ENCODE measurements at places on chromosomes 11 and 22.

GRCh38 chr22:27462190-27462589 lies 339.4 kb downstream of the MN1 start:
- DNase-seq, result no peak

DNA sequence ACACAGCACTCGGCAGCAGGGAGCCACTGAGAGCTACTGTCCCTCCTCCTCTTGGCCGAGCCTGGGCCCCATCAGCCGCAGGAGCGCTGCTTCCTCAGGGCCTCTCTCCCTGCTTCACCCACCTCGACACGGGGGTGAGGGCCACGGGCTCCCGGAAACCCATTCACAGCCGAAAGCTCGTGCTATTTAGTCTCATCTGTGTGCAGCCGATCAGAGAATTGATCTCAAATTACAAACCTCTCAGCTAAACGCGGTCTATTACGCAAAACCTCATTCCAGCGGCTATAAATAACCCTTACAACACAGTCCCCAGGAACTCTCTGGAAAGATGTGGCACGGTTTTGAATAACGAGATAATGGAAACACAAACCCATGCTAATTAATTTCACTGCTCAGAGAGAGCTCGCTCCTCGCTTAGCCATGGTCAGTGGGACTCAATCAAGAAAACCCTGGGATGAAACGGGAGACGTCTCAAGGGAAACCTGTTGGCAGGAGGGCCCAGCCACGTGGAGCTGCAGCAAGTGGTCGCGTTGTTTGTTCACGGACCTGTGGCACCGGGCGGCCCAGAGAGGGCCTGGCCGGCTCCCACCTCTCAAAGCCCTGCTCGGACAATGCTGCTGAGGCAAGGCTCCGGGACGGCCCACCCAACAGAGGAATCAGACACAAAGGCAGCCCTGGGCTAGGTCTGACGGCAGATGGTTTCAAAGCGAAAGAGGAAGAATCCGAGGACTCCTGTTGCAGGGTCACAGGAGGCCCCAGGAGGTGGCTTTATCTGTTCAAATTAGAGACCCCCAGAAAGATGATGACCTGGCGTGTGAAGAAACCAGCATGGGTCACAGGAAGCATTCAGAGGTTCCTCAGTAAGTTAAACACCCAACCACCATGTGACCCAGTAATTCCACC lies 210.5 kb downstream of the CTTN start:
- DNase-seq, result no peak

GRCh38 chr11:12235553-12235946 lies 125.2 kb downstream of the MICAL2 start:
- no peak for DNase-seq

GRCh38 chr11:134407321-134407828 lies 4.7 kb downstream of the B3GAT1 start:
- no peak for DNase-seq

GRCh38 chr11:121149116-121149515 lies 48.1 kb downstream of the TECTA start:
- no peak for DNase-seq

- peak; percentile 82 for DNase-seq
Measured at GRCh38 chr11:74255741-74256375, 55.6 kb downstream of the P4HA3 start.

GRCh38 chr11:14386895-14387480 lies 28.0 kb upstream of the RRAS2 start:
- DNase-seq, result no peak

DNA sequence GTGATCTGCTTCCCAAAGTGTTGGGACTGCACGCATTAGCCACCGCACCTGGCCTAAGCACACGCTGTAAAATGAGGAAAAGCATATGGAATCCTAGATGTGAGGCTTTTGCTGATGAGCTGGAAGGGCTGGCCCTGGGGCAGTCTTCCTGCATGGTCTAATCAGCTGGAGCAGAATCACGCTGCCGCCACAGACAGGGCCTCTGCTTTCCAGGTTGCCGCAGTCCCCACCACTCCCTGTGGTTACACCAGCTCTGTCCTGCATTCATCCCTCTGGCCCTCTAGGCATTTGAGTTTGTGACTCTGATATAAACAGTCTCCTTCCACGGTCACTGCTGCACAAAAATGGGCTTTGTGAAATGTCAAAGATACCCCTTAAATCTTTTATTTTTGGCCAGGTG lies 17.1 kb downstream of the RPS6KA4 start:
- DNase-seq, result no peak

GRCh38 chr11:1117992-1118391 lies 39.8 kb upstream of the MUC5AC start:
- DNase-seq, result no peak

GRCh38 chr11:12241401-12241800 lies 131.0 kb downstream of the MICAL2 start:
- DNase-seq, result no peak

DNA sequence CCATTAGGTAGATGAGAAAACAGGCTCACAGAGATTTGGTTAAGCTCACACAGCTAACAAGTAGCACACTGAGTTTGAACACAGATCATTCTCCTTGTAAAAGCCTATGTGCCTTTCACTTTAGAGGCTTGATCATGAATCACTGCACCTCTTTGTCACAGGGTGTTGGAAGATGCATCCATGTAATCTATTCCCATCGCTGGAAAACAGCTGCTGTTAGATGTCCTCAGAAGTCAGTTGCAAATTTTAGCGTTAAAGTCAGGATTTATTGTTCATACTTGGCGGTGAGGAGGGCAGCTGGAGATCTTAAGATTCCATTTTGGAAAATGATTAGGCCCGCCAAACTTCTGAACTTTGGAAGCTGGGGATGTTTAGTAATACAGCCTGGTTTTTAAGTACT lies 2.6 kb downstream of the CNTF start:
- DNase-seq, result no peak

DNA sequence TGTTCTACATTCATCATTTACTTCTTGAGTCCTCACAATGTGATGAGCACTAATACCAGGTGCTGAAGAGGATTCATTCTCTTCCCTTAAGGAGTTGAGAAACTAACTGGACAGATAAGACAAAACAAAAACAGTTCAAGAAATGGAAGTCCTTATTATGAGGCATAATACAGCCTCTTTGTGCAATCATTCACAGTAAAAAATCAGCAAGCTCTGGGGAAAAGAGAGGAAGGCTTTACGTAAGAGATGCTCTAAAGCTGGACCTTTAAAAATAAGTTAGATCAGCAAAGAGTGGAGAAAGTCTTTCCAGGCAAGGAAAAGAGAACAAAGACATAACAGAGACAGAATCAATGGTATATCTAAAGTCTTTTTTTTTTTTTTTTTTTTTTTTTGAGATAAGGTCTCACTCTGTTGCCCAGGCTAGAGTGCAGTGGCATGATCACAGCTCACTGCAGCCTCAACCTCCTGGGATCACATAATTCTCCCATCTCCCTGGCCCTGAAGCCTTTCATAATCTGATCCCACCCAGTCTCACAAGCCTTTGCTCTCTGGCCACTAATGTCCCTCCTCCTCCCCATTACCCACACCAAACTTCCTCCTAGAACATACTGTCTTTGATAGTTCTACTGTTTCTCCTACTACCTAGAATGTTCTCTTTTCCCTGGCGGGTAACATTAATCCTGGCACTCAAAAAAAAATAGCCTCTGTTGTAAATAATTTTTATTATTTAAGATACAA lies 40.9 kb downstream of the MRTFA start:
- peak; percentile 25 for DNase-seq

DNA sequence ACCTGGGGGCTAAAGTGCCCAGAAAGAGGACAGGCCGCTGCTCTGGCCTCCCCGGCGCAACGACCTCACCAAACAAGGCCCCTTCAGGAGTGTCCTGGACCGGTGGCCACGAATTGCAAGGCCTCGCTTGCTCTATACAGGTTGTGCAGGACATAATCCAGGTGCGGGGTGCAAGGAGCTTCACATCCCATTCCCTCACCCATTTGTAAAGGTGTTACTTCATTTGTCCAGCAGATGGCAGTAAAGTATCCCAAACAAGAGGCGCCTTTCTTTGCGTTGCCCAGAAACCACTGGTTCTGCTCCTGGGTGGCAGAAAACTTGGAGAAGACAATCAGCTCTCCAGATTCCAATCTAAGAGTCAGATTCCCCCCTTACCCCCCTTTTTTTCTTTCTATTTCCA lies 35.9 kb upstream of the PRDM11 start:
- peak; percentile 68 for DNase-seq

DNA sequence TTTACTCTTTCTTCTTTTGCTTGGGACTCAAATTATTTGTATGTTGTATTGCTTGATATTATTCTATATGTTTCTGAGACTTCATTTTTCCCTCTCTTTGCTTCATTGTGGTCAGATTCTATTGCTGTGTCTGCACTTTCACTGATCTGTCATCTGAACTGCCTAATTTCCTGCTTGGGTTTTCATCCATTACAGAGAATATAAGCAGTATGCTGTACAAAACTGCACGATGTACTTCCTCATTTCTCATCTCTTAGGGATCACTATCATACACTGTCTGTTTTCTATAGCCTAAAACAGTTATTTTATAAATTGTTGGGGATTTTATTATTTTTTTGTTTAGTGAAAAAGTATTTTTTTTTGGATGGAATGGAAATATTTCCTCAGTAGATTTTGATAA lies 736.7 kb upstream of the ANO5 start:
- DNase-seq, result no peak

DNA sequence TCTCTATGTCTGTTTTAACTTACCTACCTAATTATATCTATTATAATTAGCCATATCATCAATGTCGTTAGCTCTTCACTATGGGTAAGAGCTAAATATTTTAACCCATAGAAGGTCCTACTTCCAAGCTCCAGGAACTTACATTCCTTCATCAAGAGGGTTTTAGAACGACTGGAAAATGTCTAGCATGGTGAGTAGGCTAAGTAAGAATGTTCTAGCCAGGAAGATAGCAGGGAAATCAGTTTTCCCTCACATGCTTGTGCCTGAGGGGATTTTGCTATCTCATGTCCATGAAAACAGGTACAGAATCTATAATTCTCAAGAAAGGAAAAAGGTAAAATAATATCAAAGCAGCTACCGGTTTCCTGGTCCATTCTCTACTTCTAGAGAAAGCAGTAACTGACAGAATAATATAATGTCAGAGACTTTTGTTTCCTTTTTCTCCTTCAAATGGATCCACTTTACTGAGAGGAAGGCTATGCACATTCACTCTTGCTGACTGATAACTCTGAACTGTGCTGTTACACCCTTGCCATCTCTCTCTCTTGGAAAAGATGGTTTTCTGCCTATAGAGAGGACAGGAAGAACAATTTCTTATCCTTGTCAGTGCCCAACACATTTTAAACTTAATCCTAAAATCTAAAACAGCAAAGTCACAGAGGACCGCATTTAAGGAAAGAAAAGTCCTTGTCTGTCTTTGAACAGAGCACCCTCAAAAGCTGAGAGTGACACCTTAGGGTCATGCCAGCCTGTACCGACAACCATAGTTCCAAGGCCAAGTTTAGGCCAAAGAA lies 67.0 kb downstream of the MAML2 start:
- DNase-seq, result no peak

GRCh38 chr11:86703987-86704386 lies 31.6 kb upstream of the ME3 start:
- peak; percentile 79 for DNase-seq

GRCh38 chr22:48432781-48433518 lies 1394.7 kb downstream of the BRD1 start:
- no peak for DNase-seq

DNA sequence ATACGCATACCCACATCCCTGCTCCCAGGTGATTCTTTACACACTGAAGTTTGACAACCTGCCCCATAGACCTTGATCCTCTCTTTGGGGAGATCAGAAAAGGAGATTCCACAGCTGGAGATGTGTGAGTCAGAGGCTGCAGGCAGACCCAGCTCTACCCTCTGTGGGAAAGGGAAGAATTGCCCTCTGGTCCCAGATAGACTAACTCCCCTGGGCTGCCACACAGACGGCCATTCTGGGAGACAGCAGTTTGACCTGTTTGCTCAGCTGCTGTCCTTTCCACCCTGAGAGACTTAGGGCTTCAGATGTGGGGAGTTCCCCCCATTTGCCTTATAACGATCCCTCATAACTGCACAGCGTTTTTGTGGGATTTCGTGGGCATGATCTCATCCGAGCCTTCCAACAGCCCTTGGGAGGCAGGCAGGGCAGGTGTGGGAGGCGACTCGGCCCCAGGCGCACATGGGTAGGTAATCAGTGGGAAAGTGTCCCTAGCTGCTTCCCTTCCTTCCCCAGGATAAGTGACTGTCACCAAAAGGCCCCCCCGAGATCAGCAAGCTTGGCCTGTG lies 14.1 kb downstream of the FAM83F start:
- no peak for DNase-seq

DNA sequence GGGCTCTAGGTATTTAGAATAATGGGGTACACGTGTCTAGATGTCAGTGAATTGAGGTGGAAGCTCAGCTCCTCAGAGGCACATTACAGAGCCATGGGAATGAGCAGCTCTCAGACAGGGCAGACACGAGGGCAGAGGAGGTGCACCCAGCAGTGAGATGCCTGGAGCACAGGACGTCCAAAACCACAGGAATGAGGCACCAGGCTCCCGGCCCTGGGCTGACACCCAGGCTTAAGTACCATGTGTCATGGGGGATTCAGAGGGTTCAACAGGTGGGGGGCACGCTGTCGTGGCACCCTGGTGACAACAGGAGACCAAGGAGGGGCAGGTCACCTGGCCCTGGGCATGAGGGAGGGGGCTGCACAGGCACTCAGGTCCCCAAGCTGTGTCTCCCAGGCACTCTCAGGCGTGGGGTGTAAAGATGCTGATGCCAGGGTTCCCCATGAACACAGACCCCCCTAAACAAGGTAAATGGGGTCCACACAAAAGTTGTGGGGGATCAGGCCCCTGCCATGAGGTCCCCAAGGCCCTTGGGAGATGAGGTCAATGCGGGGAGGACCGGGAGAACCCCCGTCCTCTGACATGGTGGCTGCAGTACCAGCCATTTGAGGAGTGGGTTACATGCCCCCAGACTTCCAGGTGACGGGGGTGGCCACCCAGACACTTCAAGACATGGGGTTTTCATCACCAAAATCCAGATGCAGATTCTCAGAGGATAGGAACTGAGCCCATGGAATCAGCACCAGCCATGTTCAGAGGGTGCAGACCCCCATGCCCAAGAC lies 5.6 kb upstream of the SYT8 start:
- DNase-seq, result no peak

DNA sequence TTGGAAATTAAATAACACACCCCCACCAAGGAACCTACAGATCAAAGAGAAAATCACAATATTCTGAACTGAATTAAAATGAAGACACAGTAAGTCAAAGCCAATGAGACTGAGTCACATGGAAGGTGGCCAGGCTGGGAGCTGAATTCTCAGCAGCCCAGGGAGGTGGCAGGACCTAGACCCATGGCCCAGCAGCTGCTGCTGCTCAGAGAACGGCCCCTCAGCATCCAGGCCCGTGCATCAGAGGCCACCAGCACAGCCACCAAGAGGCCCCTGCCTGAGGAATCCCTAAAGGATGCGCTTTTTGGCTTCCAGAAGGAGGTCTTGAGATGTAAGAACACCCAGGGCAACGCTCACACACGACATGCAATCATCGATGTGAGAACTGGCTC lies 35.0 kb downstream of the TBX1 start:
- no peak for DNase-seq

Measured in inflammatory macrophage (primary cell).